ENCODE measurements at places on chromosomes 4 and X.

- DNase-seq = no peak
Measured at GRCh38 chr4:8577972-8578371, 2.2 kb upstream of the GPR78 start.

DNA sequence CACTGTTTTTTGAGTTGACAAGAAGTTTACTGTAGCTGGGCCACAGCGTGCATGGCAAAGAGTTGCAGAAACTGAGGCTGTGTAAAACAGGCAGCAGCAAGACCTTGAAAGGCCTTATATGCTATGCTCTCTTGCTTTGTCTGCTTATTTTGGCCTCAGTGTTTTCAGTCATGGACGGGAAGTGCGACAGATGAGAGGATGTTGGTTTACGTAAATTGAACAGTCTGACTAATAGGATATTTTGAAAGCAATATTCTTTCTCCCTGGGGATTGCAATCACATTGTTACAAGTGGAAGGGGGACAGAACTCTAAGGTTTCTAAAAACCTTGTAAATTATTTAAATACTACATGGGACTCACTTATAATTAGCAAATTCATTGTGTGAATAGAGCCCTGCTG, 32.2 kb upstream of the MAGEA10 start:
- DNase-seq = no peak

DNA sequence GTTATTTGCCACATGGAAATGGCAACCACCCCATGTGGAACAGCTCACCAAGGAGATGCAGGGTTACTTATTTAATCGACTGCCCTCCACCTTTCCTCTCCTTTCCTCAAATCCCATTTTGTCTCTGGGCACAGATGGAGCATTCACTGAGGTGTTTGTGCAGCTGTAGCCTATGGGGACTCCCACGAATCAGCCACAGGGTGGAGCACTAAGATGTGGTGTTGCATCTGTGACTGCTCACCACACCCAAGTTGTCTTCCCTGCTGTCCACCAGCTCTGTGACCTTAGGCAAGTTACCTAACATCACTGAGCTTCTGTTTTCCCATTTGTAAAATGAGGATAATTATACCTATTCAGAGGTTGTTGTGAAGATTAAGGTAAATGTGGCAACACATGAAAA, 252.4 kb upstream of the CPEB2 start:
- DNase-seq = no peak

DNA sequence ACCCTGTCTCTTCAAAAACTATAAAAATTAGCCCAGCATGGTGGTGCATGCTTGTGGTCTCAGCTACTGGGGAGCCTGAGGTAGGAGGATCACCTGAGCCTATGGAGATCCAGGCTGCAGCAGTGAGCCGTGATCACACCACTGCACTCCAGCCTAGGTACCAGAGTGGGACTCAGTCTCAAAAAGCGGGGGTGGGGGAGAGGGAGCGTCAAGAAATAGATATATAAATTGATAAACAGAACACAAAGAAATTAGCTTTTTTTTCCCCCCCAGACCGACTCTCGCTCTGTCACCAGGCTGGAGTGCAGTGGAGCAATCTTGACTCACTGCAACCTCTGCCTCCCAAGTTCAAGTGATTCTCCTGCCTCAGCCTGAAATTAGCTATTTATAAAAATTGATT, 14.1 kb downstream of the PDS5A start:
- no peak for DNase-seq

DNA sequence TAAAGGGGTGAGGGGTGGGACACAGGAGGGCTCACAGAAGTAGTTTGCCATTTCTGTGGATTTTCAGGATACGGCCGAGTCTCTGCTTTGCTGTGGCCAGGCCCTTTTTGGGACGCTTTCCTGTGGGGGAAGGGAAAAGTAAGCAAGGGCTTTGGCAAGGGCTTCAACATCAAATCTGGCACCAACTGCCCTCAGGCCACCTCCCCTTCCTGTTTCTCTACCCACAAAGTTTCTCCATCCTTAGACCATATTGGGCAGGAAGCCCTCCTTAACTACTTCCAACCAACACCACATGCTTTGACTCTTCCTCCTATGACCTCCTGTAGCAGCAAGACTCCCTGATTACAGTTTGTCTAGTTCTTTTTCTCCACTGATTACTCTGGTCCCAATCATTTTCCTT, 105.1 kb downstream of the PHF8 start:
- DNase-seq = no peak

DNA sequence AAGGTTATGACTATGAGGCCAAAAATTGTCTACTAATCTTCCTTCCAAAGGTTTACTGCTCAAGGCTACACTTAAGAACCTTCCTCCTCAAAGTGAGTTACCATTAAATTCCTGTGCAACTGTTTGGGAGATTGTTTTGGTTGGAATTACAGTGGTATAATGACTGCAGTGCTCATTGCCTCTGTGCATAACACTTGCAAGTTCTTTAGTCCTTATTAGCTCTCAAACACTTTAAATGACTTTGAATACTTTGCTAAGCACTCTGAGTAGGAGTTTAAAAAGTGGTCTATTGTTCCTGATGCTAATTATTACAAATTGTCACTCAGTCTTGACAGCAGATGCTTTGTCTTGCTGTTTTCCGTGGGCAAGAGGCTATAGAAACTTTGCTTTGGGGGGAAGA, 422.8 kb upstream of the PABPC4L start:
- DNase-seq = no peak

- no peak for DNase-seq
Measured at GRCh38 chr4:139223682-139224317, 46.8 kb upstream of the ELF2 start.
